CD4-positive, alpha-beta T cell treated with Interleukin-6 at 100 ng/mL for 8 hours (primary cell): ENCODE measurements at places on chromosomes 12 and 14.

GRCh38 chr14:88983755-88984154, 159.3 kb downstream of the TTC8 start:
- DNase-seq: no peak

- DNase-seq: no peak
These were observed 13.0 kb upstream of the TRAF3 start for GRCh38 chr14:102764220-102764671.

- DNase-seq: no peak
These were observed 154.0 kb upstream of the BCL2L14 start for GRCh38 chr12:11916771-11917170.

- DNase-seq: no peak
These were observed 39.7 kb downstream of the FMNL3 start for GRCh38 chr12:49667325-49668090.

DNA sequence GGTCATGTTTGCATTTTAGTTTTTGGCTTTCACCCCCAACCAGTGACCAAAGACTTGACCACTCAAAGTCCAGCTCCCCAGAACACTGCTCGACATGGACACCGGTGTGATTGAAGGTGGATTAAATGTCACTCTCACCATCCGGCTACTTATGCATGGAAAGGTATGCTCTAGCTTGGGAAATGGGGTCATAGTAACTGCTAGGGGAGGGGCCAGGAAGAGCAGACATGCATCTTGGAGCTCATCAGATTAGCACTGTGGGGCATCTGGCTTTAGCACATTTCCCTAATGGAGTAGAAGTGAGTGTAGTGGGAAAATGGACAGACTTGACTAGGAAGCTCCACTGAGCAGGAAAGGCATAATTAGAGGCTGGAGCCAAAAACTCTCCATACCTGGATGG, 2.8 kb downstream of the PCBP2 start:
- DNase-seq: no peak

- no peak for DNase-seq
These were observed 148.5 kb upstream of the FBXO33 start for GRCh38 chr14:39580696-39581095.

DNA sequence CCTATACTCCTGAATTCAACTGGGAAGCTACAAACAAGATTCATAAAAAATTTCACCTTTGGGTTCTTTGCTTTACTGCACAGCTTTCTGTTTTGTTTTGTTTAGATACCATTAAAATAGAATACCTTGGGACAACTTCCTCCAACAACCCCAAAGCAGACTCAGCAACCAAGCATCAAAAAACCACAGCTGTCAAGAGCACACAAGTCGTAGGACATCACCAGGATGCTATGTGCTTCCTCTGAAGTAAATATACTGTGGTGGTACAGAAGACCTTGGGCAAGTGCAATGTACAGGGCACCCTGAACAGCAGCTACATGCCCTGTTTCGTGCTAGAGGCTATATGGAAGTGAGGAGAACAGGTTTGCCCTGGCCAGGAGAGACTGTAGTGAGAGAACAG, 359.3 kb downstream of the BCL11B start:
- peak; percentile 52 for DNase-seq

GRCh38 chr12:32863128-32863527, 33.4 kb downstream of the PKP2 start:
- no peak for DNase-seq

DNA sequence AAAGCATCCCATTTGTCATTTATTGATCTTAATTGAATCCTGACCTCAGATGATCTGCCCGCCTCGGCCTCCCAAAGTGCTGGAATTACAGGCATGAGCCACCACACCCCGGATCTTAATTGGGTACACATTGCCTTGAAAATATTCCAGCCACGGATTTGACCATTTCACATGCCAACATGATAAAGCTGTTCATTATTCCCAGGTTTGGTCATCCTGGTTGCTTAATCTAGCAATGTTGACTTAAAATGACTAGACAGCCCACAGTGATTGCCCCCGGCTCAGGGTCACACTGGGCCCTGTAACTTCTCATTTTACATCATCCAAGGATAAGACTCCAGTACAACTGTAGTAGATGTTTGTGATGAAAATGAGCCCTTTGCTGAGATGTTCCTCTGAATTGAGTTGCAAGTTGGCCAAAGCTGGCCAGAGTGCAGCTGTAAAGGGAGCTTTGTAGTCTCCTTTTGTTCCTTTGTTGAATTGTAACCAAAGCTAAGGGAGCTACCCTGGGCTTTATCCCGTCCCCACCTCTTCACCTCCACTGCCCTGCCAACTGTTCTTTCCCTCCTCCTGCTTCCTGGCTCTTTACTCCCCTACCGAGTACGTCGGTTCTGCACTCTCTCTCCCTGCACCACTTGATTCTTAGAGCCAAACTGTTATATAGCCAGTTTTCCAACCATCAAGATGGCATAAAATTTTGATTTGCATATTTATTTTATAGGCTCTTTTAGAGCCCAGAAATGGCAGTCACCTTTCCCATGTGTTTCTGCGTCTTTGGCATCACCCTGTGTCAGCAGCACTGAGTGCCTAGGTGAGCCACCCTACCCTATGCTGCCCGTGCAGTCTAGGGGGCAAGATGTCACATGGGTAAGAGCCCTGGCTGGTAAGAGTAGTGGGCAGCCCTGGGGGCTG, 141.3 kb upstream of the HIF1A start:
- no peak for DNase-seq

GRCh38 chr12:58580095-58580494, 340.2 kb downstream of the LRIG3 start:
- no peak for DNase-seq

- no peak for DNase-seq
These were observed 65.6 kb upstream of the YARS2 start for GRCh38 chr12:32821293-32821692.

DNA sequence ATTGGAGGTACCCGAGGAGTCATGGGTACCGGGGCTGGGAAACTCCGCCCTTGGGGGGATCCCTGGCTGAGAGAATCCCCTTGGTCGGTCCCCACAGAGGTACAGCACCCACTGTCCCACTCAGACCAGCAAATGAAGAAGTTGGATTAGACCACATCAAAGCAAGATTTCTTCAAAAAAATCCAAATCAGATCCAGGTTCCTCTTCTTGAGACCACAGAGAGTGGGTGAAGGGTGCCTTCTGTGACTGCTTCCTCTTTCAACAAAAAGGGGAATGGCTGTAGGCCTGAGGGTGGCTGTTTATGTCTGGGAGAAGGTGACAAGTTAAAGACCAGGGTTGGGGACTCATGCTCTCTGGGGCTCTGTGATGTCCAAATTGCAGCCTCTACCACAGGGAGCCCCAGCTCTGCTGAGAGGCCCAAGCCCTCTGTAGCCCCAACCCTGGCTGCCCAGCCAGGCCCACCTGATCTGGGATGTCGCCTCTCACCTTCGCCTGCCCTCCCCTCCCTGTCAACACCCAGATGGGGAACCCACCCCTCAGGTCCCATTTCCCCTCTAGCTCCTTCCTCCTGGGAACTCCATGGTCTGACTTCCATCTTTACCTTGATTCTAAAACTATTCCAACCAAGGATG, 50.9 kb downstream of the ZFP36L1 start:
- peak; percentile 3 for DNase-seq

- no peak for DNase-seq
These were observed 68.0 kb upstream of the HMGA2 start for GRCh38 chr12:65756267-65756666.

- DNase-seq: no peak
These were observed at the start of gene TRHDE for GRCh38 chr12:72272091-72272661. TRHDE (plus strand) TSS chr12:72272370; CDS start chr12:72272644, 274 bp downstream.

DNA sequence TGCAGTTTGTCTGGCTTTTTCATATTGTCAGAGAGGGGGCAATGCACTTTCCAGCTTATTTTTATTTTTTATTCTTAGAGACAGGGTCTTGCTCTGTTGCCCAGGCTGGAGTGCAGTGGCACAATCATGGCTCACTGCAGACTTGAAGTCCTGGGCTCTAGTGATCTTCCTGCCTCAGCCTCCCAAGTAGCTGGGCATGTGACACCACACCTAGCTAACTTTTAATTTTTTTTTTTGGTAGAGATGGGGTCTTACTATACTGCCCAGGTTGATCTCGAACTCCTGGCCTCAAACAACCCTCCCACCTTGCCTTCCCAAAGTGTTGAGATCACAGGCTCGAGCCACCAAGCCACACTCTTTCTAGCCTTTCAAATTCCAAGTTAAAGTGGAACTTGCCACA, 3.9 kb upstream of the A2ML1 start:
- DNase-seq: no peak

- no peak for DNase-seq
These were observed 42.7 kb downstream of the RIN3 start for GRCh38 chr14:92556255-92556741.

GRCh38 chr12:67002720-67003119, 266.4 kb upstream of the CAND1 start:
- no peak for DNase-seq

DNA sequence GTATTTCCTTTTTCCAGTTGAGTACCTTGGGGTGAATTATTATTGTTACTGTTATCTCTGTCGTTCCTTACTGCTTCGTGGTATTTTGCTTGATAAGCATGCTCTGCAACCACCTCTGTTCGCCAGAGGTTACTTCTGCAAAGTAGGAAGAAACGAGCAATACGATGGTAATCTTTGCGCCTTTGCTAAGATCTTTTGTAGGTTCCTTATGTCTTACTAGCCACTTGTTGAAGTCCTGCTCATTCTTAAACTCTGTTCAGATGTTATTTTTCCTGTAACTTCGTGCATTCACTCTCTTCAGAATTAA, 729 bp upstream of the M6PR start:
- no peak for DNase-seq
